ENCODE measurements at places on chromosomes 6 and 20.

DNA sequence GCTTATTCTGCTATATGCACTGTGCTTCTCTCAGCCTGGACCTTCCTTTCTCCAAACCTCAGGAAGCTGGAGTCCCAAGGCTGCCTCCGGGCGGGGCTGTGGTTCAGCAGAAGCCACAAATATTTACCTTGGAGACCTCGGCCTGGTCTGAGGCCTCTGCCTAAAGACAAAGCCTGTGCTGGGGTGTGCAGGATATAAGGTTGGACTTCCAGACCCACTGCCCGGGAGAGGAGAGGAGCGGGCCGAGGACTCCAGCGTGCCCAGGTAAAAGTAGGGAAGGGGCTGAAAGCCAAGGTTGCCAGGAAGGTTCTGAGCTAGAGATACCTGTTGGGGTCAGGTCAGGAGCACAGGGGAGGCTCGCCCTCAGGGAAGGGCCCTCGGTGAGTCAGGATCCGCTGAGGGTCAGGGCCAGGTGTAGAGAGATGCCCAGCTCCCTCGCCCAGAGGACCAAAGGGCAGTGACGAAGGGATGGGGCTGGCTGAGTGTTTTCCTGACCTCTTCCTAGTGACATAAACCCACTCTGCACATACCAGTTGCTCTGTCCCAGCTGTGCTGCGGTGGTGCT, at the start of gene BPIFB1:
BPIFB1 (plus strand) TSS at position 224 of the 565 bp plus-strand sequence. CDS start 2,860 bp downstream, outside the sequence.
- DNase-seq = no peak

- DNase-seq = no peak
Observed at GRCh38 chr6:143555071-143555492, 43.6 kb upstream of the FUCA2 start.

- no peak for DNase-seq
Observed at GRCh38 chr6:123804787-123805540, 1.3 kb downstream of the NKAIN2 start.

GRCh38 chr6:71139249-71139648, 149.4 kb upstream of the OGFRL1 start:
- DNase-seq = no peak

GRCh38 chr6:160173806-160174527, 52.4 kb downstream of the SLC22A1 start:
- no peak for DNase-seq
